Stimulated activated CD4-positive, alpha-beta T cell treated with anti-CD3 and anti-CD28 coated beads, Interleukin-1b, Interleukin-23, amount 100 ng/mL, for 1 hour (primary cell): ENCODE measurements at places on chromosomes 7 and 10.

GRCh38 chr7:12708314-12708713 is 20.9 kb downstream of the ARL4A start:
- DNase-seq, result no peak

DNA sequence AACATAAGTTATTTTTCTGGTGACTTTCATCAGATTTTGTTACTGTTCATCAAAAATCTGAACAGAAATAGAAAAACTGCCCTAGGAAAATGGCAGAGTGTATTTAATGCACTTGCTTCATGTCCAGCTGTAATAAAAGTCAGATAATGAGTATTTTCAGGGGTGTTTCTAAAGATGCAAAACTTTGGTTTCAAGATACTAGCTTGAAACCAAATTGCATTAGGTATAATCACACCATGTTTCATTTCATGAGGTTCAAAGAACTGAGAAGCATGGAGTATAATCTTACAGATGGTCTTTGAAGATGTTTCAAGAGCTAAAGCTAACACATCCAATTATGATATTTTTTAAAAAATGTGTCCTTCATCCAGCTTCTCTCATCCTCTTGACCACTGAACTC is 128.9 kb downstream of the NRCAM start:
- DNase-seq, result no peak

- no peak for DNase-seq
Measured at GRCh38 chr7:135407884-135408283, 102.0 kb downstream of the CNOT4 start.

DNA sequence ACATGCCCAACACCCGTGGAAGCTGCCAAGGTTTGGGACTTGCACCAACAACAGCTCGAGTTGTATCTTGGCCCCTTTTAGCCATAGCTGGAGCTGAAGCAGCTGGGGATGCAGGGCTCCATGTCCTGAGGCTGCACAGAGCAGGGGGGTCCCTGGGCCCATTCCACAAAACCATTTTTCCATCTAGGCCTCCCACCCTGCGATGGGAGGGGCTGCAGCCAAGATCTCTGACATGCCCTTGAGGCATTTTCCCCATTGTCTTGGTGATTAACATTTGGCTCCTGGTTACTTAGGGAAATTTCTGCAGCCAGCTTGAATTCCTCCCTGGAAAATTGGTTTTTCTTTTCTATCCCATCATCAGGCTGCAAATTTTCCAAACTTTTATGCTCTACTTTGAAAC is 637.8 kb upstream of the VSTM2A start:
- DNase-seq, result no peak

DNA sequence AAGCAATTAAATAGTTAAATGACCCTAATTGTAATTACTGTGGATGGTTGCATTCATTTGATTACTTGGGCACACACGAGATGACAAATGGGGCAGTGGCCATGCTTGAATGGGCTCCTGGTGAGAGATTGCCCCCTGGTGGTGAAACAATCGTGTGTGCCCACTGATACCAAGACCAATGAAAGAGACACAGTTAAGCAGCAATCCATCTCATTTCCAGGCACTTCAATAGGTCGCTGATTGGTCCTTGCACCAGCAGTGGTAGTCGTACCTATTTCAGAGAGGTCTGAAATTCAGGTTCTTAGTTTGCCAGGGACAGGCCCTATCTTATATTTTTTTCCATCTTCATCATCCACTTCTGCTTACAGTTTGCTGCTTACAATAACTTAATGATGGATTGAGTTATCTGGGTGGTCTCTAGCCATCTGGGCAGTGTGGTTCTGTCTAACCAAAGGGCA is 8.3 kb downstream of the PCBD1 start:
- peak; percentile 47 for DNase-seq

- DNase-seq, result no peak
Measured at GRCh38 chr7:96949766-96950165, 55.6 kb upstream of the DLX6 start.

- no peak for DNase-seq
Measured at GRCh38 chr10:73207883-73208282, 39.2 kb downstream of the DNAJC9 start.

- DNase-seq, result no peak
Measured at GRCh38 chr7:28685242-28685643, 272.9 kb downstream of the TRIL start.

- no peak for DNase-seq
Measured at GRCh38 chr7:7848246-7848645, 120.3 kb upstream of the GLCCI1 start.

DNA sequence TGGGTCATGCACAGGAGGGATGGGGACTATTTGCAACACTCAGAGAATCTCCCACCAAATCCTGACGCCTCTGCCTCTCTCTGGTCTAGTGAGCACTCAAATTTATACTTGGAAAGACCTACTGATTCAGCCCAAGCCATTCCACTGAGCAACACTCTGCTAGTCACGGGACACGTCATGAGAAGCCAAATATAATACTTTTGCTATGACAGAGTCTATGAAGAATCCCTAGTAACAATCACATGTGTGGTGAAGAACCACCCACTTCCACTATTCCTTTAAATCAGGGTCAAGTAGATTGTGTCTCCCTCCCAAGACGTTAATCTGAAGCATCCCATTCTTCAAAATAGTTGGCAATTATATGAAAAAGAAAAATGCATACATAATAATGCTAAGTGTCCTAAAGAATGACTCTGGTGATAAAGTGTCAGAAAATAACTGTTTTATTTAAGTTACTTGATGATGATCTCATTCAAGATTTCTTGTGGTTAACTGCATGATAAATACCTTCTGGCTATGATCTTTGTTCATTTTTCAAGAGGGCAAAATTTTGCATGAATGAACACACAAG is 28.5 kb downstream of the CHCHD3 start:
- no peak for DNase-seq

- DNase-seq, result no peak
Measured at GRCh38 chr7:3234851-3235250, 66.2 kb upstream of the SDK1 start.

GRCh38 chr7:96033009-96033598 is 260.8 kb downstream of the DYNC1I1 start:
- DNase-seq, result no peak

DNA sequence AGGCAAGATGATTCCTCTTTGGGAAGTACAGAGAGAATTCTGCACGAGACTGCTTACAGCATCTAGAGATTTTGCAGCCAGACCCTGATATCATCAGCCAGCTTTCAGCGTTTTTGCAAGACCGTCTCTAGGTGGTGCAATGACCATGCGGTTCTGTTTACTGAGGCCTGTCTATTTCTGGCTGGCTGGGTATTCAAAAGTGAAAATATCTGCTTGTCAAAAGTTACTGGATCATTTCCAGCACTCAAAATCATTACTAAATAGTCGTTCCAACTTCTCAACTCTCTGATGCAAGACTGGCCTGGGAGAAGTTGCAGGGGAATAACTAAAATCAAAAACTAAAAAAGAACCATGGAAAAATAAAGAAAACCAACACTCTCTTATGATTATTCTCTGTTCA is 240.1 kb downstream of the ELMO1 start:
- DNase-seq, result no peak
